ENCODE measurements at places on chromosomes 13 and 19.

- DNase-seq: no peak
These were observed 557.6 kb downstream of the GPC6 start for GRCh38 chr13:93784191-93784590.

DNA sequence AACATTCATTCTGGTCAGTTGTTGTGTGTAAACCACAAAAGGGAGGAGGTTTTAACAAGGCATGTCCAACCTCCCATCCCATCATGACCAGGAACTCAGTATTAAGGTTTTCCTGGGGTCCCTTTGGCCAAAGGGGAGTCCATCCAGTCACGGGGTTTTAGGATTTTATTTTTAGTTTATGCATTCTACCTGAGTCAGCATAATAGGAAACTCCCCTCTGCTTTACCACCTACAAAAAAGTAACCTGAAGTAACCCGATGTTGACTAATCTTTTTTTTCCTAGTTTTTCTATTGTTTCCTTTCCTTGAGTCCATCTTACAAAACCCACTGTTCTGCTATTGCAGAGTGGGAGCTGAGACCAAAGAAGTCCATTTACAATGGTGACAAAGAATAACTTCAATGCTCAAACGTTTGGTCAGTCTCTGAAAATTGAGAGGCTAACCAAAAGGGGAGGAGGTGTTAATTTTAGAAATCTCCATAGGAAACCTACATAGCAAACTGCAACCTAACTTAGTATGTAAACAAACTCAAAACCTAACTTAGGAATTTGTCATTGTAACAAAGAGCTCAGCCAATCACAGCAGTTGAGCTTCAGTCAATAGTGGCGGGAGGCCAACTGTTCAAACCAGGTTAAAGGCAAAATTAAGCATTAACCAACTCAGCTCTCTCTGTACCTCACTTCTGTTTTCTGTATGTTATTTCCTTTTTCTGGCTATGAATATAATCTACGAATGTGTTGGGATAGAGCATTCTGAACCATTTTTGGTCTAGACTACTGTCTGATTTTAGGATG, 1954.1 kb downstream of the PCDH9 start:
- DNase-seq: no peak

- DNase-seq: no peak
These were observed 13.6 kb downstream of the ACP4 start for GRCh38 chr19:50803633-50804419.

DNA sequence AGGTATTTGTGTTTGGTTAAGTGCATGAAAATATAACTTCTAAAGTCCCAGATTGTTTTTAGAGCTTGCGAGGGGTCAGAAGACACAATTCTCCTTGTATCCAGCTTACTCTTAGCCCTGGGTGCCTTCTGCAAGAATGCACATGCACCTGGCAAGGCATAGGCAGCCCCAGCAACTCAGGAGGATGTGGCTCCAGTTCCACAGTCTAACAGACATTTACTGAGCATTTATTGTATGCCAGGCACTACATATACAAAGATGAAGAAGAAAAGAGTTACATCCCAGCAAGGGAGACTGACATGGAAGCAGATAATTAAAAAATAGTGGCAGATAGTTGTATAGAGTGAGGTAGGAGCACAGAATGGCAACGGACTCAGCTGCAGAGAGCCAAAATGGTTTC, 101.1 kb upstream of the FRY start:
- no peak for DNase-seq

DNA sequence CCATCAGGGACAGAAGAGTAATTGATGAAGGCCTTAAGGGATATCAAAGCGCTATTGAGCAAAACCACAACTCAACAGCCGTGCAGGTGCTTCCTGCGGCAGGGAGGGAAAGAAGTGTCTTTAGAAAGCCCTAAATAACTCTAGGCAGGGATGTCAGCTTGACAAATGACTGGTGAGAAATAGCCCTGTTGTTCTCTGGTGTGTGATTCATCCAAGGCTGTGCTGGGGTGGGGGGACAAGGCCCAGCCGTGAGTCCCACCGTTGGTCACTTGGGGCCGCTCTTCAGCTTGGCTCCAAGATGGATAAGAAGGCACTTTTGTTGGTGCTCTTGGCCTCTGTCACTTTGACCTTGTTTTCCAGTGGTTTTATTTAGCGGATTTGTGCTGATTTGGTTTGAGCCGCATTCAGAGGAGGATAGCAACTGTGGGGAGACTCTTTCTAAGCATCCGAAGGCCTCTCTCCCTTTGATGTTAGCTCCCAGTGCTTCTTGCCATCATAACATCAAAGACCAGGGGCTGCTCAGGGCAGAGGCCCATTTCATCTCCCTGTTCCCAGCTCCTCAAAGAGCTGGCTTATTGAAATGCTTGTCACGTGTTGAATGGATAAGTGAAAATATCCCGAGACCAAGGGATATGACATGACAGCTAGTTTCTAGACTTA, 130.3 kb upstream of the SERP2 start:
- DNase-seq: no peak

- DNase-seq: no peak
These were observed 3.3 kb upstream of the CEACAM7 start for GRCh38 chr19:41691268-41691970.

DNA sequence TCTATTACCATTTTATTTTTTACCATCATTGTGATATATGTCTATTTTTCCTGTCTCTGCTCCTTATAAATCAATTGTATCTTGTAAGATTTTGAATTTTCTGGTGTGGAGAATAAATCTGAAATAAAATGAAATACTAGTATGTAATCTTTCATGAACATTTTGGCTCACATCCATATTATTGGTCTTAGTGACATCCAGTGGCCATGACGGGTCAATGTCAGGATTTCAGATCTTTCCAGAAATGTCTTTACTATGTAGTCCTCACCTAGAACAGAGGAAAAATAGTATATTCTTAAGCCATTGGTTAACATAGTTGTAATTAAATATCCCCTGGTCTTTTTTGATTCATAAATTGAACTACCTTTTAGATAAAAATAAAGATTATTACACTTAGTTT, 109.8 kb upstream of the GPC6 start:
- DNase-seq: no peak

All from activated T-helper 1 cell treated with Interleukin-2 at 50 U/mL for 16 hours (primary cell).